ENCODE measurements at places on chromosomes 16 and 17.

DNA sequence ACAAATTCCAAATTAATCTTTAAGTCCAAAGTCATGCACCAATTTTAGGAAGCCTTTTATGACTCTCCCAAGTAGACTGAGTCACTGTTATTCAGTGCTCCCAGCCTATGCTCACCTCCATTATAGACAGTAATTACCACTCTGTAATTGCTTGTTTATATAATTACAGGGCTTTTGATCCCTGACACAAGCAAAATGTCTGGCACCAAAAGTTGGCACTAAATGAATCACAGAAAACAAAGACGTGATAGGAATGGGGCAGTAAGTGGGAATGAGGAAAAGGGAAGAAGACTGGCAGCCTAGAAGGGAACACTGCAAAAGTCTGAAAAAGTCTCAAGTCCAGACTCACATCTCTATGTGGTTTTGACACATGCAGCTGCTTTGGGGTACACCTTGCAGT, 94.1 kb downstream of the SLC39A11 start:
- no peak for DNase-seq

- no peak for DNase-seq
These were observed 202.1 kb upstream of the IRX3 start for GRCh38 chr16:54488729-54489128.

GRCh38 chr16:22077700-22078313, 14.5 kb upstream of the VWA3A start:
- DNase-seq, result peak; percentile 58

DNA sequence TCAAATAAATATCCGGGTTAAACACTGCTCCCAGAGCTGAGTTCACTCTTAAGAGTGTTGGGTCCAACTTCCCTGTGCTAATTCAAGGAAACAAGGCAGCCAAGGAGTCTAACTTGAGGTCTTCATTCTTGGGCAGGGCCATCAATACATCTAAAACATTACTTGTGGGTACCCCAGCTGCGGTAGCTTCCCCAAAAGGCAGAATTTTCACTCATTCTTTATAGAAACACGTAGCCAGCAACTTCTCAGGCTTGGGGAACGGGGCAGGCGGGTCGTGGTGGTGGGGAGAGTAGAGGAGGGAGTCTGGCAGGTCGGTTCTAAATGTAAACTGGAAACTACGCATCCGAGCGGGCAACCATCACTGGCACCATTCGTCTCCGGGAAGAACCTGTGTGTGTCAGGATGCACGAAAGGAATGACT, 666 bp upstream of the METTL9 start:
- peak; percentile 19 for DNase-seq
